ENCODE measurements at places on chromosomes 3 and 15.

DNA sequence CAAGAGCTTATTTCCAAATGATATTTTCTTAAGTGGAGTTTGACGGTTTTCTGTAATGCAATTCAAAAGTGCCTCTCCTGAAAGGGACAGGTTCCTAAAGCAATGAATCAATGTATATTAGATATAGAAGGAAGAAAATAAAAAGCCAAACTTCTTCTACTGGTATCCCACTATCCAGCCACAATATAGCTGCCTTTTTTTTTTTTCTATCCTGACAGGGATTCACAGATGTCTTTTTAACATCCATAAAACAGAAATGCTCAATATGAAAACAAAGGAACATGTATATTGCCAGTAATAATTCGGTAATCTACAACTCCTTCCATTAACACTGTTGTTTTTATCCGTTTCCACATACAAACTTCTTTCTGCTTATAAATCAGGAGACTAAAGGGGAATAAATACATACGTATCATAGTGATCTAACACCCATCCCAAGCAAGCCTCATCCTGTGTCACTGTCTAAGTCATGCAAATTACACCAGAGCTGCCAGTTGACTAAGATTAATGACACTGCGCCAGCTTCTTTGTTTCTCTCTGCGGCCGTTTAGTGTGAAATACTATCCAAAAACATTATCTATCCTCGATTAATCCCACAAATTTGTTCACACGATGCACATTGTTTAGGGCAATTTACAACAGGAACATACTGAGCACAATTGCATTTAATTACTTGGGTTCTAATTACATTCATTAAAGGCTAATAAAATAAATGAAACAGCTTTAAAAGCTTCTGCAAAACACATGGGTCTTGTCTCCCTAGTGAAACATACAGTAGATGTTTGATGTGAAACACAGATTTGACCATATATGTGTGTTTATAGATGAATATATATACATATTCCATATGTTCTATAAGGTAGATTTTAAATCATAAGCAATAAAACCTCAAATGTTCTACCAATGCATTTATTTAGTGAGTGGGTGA is 51.9 kb upstream of the CDIN1 start:
- DNase-seq, result no peak

- DNase-seq, result no peak
These were observed 541.0 kb upstream of the NAALADL2 start for GRCh38 chr3:174318181-174318580.

DNA sequence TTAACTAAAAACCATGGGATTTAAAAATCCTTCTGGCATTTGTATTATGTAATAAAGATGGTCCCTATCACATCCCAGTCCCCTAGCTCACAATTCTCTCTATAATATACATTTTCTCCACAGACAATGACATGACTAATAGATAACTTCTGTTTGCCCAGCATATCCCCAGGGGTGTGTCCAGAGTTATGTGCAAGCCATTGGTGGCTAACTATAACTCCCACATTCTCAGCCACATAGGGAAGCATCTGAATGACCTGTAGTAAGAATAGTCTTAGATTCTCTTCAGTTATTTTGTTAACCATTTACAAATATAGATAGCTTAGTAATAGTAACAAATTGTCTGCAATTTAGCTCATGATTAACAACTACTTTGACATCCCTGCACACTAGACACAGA is 52.2 kb upstream of the RBSN start:
- DNase-seq, result no peak

DNA sequence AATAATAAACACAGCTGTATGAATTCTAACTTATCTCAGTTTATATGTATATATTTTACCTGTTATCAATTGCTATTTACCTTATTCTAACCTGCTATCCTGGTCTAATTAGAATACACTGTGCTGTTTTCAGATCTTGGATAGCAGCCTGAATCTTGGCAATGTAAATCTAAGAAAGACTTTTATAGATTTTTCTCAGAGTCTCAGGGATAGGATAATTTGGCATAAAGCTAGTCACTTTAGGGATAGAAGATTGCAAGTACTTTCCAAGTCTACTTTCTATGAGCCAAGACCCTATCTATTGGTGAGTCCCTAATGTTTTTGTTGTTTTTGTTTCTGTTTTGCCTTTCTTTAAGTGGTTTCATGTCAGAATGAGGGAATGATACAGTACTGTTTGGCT is 695.7 kb downstream of the NAALADL2 start:
- no peak for DNase-seq

DNA sequence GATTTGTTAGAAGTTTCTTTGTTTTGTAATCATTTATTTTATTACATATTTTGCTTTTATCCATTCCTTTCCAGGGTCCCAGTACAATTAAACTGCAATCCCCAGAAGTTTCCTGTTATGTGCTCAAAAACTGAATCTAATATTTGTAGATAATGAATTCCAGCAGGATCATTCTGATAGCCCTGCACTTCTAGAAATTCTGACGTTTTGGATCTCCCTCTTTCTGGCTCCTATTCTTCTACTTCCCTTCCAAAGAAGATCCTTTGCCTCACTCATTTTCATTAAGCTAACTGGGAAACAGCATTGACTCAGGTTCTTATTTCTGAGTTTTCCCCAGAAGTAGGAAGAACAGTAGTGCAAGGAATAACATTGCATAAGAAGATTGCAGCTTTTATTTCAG is 9.9 kb downstream of the P3H2 start:
- DNase-seq, result no peak

GRCh38 chr15:38868326-38869114 is 303.9 kb upstream of the RASGRP1 start:
- no peak for DNase-seq

GRCh38 chr3:63936925-63937324 is 24.7 kb upstream of the SCAANT1 start:
- no peak for DNase-seq

DNA sequence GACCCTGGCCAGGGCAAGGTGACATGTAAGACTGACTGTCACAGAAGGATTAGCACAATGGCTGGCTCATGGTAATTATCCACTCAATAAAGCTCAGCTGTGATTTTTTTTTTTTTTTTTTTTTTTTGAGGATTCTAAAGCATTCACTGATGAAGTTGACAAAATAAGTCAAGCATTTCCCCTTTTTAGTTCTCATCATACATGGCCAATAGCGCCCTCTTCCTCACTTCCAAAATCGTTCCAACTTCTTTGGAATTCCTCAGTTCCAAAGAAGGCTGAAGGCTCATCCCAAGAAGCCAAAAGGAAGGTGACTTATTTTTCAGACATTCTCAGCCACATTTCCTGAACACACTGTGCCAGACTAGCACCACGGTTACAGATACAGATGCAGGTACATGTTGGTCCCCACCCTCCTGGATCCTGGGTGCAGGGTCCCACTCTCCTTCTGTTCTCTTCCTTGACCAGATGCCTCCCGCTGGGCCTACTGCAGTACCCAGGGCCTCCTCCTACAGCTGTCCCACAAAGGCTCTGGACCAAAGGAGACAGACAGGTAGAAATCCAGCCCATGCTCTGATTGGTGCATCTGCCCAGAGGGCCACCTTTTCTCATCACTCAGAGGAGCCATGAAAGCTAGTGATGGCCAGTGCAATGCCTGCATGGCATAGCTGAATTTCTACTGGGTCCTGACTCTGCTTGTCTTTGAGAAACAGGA is 202.6 kb downstream of the UACA start:
- peak; percentile 8 for DNase-seq

DNA sequence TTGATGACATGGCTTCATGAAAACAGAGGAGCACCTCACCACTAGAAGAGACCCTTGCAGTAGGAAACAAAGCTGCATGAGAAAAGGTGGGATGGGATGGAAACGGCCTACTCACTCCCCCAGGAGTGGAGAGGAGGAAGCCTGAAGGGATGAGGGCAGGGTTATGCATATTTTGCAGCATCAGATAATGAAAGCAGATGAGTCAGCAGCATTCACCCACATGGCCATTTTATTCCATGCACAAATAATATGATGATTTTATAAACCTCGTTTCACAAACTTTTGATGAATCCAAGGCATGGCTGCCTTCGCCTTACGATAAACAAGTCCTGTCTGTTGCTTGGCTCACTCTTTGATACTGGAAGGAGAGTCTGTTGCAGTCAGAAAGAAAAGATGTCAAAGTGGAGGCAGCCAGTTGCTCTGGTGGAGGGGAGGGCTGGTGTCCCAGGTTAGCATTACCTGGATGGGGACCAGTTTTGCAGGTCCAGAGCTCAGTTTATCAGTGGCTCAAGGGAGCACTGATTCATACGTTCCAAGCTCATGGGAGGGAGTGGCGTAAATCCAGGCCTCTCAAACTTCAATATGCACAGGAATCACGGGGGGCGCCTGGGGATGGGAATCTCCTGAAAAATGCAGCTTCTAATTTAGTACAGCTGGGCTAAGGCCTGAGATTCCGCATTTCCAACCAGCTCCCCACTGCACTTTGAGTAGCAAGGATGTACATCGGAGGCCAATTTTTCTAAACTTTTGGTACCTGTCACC is 9.2 kb upstream of the EHD4 start:
- no peak for DNase-seq

DNA sequence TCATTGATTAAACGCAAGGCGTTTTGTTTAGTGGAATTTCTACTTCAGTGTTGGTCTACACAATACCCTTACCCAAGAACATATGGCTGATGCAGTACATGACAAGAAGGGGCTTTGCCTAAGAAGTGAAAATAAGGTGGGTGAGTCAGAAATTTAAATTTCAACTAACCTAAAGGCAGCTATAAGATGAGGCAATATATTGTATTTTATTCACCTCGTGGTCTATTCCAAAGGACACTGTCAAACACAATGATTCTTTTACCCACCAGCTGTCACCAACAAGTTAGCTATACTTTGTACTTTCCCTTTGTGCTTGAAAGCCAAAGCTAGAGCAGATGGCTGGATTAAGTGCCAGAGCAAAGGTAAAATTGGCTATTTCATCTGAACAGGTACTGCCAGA is 10.9 kb upstream of the SETMAR start:
- no peak for DNase-seq

GRCh38 chr3:13552857-13553652 is 4.1 kb downstream of the FBLN2 start:
- DNase-seq, result no peak

DNA sequence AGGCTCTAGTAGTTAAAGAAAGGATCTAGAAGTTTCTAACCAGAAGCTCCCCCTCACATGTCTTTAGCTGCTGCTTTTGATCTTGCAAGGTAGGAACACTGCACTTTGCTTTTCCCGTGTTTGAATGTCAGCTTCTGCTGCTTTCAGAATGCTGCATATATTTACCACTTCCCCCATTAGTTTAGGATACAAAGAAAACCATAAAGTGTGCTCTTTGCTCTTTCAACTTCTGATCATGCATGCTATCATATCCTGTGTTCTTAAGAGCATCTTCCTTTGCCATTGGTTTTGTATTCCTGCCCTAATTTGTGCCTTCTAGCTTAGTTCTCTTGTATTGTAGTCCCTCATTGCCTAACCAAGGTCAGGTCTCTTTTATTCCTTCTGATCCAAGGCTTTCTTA is 43.3 kb downstream of the ZNF609 start:
- no peak for DNase-seq

DNA sequence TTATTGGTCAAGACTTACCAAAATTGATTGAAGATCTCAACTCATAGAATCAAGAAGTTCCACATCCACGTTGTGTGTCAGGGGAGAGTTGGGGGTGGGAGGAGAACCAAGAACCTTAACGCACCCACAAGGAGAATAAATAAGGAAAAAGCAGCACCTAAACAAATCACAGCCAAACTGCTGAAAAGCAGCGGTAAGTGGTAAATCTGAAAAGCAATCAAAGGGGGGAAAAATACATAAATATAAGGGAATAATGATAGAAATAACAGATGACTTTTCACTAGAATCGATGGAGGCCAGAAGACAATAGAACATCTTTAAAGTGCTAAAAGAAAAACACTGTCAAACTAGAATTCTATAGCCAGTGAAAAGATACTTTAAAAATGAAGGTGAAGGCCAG is 20.1 kb upstream of the BHLHE40 start:
- DNase-seq, result no peak

DNA sequence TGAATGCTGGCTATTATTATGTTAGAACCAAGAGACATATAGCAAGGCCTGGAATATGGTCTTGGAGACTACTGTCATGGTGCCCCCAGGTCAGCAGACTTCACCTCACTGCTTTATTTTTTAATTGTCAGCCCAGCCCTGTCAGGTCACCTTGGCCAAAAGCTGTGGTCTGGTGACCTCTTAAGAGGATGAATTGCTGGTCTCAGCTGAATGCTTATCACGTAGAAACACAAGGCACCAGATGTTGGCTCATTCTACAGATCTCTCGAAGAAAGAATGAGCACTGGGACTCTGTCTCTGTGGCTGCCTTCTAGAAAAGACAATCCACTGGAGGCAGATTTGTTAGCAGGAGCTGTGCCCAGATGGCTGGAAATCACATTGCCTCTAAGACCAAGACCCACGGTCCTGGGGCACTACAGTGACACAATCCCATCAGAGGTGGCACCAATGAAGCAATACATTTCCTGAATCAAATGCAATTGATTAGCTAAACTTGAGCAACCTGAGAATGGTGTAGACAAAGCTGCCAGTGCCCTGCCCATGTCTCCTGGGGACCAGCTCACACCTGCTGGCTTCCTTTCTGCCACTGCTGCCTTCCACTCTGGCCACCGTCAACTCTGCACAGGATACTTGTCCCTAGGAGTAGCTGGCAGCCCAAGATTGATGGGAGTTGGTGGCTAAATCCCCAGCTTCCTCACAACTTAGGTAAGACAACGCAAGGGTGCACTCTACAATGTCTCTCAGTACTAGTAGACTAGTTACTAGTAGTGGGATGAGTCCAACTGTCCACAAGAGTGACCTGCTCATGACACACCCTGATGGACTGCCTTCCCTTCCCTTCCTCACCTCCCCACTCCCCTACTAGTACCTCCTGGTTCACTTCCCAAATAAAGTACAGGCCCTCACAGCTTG is 384.9 kb upstream of the PROK2 start:
- DNase-seq, result no peak

DNA sequence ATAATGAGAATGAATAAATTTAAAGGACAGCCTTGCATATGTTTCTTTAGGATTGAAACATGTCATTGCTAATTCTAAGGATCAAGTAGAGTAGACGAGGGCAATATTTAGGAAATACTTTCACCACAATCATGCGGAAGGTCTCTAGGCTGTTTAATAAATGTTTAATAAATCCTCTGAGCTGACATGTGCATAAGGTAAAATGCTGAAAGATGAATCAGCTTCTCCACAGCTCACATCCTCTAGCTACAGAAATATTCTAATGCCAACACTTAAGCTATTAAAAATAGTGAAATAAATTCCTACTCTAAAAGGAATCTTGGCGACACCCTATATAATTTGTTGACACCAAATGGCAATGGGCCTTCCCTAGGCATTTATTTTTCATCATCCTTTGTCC is 407.3 kb downstream of the TBL1XR1 start:
- no peak for DNase-seq

DNA sequence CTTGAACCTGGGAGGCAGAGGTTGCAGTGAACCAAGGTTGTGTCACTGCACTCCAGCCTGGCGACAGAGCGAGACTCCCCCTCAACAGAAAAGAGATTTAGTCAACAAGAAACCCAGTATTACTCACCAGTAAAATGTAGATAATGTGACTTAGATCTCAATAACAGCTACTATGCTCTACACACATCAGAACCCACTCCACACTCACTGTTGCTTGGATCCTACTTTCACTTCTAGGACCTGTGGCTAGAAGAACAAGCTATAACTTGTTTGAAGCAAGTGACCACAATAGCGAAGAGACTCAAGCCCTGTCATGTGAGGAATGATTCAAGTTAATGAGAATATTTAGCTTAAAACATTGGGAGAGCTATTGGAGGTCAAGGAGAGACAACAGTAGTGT is 100.7 kb downstream of the ANXA2 start:
- DNase-seq, result no peak

GRCh38 chr3:127791221-127791913 is 30.9 kb downstream of the MGLL start:
- peak; percentile 65 for DNase-seq

- no peak for DNase-seq
These were observed 301.3 kb downstream of the IL20RB start for GRCh38 chr3:137259089-137259488.
